ENCODE measurements at places on chromosomes 3 and 15. TPM values are rescaled to one million over a fixed set of nuclear protein-coding genes. Genes with fewer than 3 reads are reported as not detected.

ARPIN gene
- total RNA-seq, result 2.7 TPM

A4GNT gene
- 0.05 TPM for total RNA-seq

FRMD5 gene
- total RNA-seq, result 0.09 TPM

MED12L gene
- 1.7 TPM for total RNA-seq
